ENCODE measurements at places on chromosomes 7 and 10.

DNA sequence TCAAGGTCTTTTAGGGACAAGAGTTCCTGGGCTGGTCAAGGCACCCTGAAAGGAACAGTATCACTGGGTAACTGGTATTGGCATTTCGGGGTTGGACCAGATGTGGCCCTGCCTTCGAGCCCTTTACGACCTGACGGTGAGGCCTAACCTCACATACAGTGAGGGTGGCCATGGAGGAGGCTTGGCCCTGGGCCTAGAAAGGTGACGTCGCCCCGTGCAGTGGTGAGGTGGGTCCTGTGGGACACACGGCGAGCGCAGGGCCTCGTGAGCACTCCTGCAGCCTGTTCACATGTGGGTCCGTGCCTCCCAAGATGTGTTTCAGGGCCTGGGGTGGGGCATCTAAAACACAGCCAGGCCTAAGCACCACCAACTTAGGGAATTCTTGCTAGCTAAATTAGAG lies 36.1 kb downstream of the CRHR2 start:
- no peak for DNase-seq

DNA sequence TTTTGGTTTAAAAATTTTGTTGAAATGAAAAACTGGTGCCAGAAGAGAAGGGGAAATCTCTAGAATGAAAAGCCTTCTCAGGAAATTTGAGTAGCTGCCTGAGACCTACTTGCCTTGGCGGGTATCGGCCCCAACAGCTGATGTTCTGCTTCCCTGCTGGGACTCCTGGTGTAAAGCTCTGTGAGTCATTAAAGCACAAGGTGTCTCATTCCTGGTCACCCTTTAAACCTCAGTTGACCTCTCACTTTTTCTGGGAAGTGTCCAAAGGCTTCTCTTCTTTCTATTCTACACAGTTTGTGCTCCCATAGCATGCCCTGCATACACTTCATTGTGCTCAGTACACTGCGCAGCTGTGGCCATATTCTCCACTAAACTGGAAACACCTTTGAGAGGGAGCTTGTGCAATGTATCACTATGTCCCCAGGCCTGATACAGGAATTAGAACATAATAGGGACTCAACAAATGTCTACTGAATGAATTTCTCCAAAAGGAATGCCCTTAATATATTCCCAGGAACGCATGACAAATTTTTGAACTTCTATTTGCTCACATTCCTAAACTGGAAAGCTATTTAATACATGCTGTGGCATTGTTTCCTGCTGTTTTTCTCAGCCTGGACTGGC lies 303.9 kb downstream of the SDHAF3 start:
- DNase-seq = no peak

GRCh38 chr7:128387216-128388144 lies 22.3 kb downstream of the IMPDH1 start:
- DNase-seq = no peak

DNA sequence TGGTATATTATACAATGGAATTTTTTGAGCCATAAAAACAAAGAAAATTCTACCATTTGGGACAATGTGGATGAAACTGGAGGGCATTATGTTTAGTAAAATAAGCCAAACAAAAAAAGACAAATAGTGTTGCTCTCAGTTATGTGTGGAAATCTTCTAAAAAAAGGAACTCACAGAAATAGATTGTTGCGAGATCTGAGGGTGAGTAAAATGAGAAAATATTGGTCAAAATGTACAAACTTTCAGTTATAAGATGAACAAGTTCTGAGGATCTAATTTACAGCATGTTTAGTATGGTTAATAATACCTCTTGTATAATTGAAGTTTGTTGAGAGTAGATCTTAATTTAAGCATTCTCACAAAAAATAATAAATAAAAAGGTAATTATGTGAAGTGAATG lies 291.2 kb downstream of the KIF20B start:
- DNase-seq = no peak

DNA sequence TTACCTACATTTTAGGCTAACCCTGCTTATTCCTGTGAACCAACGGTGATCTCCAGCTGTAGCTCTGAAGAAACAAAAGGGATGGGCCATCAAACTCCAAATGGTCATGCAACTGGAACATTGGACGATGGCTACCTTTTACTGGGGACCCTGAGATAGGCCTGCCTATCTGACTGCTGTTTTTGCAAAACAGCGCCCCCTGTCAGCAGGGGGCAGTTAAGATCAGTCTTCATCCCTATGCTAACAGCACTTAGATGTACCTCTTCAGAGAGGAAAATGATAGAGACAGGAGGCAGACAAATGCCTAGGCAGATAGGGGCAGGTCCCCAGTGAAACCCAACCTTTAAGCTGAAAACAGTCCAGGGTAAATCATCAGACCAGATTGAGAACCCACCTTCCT lies 1085.4 kb upstream of the SORCS1 start:
- no peak for DNase-seq

GRCh38 chr10:97590082-97590747 lies 694 bp downstream of the C10orf62 start:
- DNase-seq = no peak

DNA sequence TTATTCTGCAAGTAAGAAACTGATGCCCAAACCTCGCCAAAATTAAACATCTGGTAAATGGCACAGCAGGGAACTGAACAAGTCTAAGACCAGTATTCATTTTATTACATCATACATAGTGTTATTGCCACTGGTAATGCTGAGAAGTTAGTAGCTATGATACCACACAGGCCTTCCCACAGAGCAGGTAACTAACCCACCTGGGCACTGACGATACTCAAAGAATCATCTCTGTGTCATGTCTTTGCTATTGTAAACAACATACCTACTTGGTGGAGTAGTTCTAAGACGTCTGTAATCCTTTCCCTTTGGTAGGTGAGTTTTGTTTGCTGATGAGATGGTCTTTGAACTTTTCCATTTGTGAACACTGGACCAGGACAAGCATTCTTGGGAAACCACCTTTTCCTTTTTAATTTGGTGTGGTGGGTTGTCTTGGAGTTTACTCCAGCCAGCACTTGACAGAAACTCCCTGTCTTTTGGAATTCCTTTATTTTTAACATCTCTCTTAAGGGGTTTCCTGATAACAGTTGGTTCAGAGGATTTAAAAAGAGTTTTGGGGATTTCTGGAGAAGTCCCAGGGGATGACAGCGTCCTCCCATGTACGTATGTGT lies 40.9 kb downstream of the PDSS1 start:
- no peak for DNase-seq

DNA sequence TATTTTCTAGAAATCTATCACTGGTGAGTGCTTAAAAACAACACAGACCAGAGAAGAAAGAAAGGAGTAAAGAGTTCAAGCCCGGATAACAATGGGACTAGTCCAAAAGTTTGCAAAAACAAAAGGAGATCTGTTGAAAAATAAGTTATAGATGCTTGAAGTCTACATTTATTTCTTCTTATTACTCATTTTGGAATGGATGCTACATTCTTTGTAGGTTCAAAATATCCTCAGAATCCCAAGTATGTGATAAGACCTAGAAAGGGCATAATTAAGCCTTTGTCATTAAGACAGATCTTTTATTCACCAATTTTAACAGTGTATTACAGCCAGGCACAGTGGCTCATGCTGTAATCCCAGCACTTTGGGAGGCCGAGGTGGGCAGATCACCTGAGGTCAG lies 42.7 kb upstream of the ITGB8 start:
- no peak for DNase-seq

GRCh38 chr7:69906283-69906995 lies 308.2 kb downstream of the AUTS2 start:
- DNase-seq = no peak

- DNase-seq = no peak
Observed at GRCh38 chr10:74624501-74624900, 201.9 kb upstream of the KAT6B start.

DNA sequence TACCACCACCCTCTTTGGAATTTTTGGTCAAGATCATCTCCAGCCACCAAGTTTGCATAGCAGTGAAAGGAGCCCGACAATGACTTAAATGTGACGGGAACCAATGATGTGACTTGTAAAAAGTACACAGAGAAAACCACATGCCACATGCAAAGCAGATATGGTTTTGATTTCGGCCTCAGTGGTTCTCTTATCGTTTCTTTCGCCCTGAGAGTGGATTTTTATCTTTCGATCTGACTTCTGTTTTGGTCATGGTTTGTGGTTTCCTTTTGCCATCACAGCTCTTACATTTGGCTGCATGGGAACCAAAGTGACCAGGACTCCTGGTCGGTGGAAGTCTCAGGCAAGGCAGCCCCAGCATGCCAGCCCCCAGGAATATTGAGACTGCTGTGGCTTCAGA lies 31.5 kb downstream of the TCF7L2 start:
- DNase-seq = no peak

DNA sequence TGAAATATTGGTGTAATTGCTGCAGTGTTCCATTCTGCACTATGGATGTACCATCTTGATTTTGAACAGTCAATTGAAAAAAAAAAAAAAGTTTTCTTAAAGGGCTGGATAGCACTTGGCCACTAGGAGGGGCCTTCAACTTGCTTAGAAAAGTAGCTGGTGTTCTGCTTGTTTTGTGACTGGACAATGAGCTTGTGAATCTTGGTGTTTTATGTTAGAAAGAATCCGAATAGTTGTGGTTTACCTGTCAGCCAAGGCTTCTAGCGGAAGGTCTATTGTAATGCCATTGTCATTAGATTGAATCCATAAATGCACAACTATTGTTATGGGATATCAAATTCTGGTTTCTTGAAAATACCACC lies 77.1 kb downstream of the BMPER start:
- no peak for DNase-seq

- no peak for DNase-seq
Observed at GRCh38 chr10:34222359-34222758, 592.7 kb downstream of the PARD3 start.

DNA sequence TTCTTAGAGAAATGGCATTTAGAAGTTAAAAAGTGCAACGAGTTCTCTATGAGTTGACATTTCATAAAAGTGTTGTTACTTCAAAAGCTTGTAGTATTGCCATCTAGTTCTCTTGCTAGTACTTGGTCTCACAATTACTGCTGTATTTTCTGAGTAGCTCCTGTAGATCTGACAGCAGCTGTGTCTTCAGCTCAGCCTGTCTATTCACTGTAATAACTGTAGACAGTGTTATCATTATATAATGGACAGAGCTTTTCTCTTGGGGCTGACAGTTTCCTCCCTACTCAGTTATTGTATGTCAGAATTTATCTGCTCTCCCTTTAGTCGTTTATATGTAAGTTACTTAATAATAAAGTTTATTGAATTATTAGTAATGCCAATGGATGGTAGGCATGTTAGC lies 388.7 kb upstream of the VSTM2A start:
- DNase-seq = no peak

- DNase-seq = no peak
Observed at GRCh38 chr10:37436357-37436756, 311.0 kb downstream of the ANKRD30A start.

- no peak for DNase-seq
Observed at GRCh38 chr7:132133501-132133900, 442.8 kb downstream of the PLXNA4 start.

DNA sequence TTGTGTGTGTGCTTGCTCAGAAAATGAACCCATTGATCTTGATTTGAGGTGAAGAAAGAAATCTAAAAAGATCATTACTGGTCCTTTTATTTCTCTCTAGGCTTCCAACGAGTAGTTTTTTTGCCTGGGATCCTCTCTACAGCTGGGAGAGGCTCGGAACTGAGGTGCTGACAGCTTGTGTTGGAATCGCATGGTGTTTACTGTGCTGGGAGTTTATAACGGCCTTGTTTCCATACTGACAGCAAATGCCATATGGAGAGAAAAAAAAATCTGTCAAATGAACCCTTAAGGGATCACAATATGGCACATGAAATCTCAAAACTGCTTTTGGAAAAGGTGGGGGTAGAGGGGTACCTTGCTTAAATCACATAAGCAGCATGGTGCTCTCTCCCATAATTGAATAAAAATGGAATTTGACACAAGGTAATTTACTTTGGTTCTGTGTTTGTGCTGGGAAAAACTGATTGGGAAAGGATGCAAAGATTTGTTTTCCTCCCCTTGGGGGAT lies 165.0 kb downstream of the RGS10 start:
- no peak for DNase-seq

DNA sequence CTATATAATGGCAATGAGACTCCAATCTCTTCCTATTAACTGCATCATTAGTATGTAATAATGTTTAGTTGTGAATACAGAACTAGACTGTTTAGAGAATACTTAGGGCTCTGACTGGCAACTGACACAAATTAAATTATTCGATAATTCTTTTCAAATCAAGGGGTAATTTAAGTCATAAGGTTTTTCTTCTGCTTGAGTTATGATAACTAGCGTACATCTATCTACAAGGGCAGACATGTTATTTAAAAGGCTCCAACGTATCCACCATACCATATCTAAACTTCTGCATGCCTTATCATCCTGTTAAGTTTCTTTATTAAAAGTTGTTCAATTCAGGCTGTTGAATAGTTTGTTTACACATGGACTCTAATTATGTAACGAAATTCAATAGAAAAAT lies 11.2 kb downstream of the SEMA3C start:
- no peak for DNase-seq

DNA sequence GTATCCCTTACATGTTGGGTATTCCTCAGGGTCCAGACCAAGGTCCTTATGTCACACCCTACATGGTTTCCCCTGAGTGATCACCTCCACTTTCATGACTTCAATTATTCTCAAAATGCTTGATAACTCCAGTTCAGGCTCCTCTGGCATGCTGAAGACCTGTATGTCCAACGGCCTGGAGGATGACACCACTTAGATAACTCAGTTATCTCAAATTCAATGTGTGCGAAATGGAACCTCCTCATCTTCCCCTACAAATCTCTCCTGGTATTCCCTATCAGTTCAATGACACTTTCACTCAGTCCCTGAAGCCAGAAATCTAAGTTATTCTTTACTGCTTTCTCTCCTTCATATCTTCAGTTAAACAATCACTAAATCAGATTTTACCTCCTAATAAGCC lies 8.7 kb upstream of the LUC7L2 start:
- DNase-seq = no peak

- DNase-seq = no peak
Observed at GRCh38 chr7:42650171-42650570, 261.7 kb downstream of the C7orf25 start.

DNA sequence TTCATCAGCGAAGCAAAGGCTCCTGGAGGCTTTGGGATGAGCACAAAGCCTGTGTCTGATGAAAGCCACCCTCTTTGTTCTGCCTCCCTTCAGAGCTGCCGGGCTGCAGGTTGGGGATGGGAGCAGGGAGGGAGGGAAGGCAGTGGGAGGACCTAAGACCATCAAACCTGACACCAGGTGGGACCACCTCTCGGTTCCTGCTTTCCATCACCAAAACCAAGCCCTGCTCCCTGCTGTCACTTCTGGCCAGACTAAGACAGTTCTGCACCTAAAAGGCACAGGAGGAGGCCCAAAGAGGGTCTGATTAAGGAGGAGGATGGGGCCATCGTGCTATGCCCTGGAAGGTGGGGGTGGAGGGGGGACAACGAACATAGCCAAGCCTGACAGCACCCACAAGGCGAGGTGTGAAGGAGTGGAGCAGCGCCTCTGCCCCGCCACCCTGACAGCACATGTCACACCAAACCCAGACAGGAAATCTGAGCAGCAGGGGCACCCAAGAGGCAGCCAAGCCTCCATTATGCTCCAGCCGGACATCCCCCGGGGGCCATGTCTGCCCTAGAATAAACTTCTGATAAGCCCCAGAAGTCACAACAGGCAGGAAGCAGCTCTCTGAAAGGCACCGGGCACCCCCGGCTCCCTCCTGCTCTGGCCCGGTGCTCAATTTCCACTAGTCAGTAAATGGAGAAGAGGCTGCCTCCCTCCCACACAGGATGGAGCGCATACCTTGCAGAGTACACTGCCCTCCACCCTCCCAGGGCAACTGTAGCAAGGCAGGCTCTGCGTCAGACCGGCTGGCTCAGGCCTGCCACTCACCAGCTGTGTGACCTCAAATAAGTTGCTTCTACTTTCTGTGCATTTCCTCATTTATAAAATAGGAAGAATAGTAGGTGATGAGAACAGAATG lies 48.9 kb downstream of the DLG5 start:
- no peak for DNase-seq
